SJCRH30 (cell line): ENCODE measurements at places on chromosomes 5 and 9. TPM values are rescaled to one million over a fixed set of nuclear protein-coding genes. Genes with fewer than 3 reads are reported as not detected.

- H3K4me3 ChIP-seq = no peak overlapping the region
- DNase-seq = peak; percentile 94
- peaks cover 18% of the 10 kb centered on the region for H3K4me1 ChIP-seq
- no peaks in the 10 kb centered on the region for H3K36me3 ChIP-seq
These were observed 415.4 kb upstream of the SEMA6A start for GRCh38 chr5:116989995-116990394.

GRCh38 chr5:167096816-167097215, 1194.6 kb upstream of the WWC1 start:
- no peak for DNase-seq
- H3K4me3 ChIP-seq = no peak overlapping the region
- no peak overlapping the region for H3K27ac ChIP-seq
- no peaks in the 10 kb centered on the region for H3K4me1 ChIP-seq
- no peaks in the 10 kb centered on the region for H3K27me3 ChIP-seq
- H3K36me3 ChIP-seq = no peaks in the 10 kb centered on the region

GRCh38 chr5:36705055-36705454, 98.6 kb downstream of the SLC1A3 start:
- H3K36me3 ChIP-seq = no peaks in the 10 kb centered on the region
- no peak overlapping the region for H3K27ac ChIP-seq
- H3K27me3 ChIP-seq = no peaks in the 10 kb centered on the region
- no peaks in the 10 kb centered on the region for H3K4me1 ChIP-seq
- no peak for DNase-seq
- H3K4me3 ChIP-seq = no peak overlapping the region

DNA sequence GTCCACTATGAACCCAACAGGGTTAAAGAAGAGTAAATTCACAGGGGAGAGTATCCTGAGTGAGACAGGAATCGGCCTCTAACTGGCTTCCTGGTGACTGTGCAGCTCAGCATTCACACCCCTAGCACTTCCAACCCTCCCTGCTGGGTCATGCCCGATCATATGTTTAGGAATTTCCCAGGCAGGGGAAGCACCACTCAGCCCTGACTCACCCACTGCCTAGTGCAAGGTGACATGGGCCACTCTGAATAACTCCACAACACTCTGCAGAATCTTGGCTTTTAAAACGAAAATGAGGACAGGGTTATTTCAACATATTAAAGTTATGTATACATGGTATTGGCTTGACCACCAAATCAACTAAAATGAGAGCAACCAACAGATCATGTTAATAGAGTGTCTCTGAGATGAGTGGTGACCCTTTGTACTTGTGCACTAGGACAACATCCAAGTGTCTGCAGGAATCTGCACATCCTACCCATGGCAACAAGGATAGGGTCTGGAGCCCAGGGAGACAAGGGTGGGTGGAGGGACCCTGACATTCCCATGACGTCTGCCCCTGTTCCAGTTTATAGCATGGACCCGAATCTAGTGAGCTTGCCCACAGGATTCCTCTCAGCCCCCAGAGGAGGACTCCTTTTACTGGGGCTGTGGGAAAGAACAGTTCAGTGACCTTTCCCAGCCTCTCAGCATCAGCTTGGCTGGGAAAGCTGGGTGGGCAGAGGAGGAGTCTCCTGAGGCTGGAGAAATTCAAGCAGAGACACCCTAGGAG, 485.8 kb downstream of the SEMA5A start:
- DNase-seq = no peak
- no peaks in the 10 kb centered on the region for H3K4me1 ChIP-seq
- no peak overlapping the region for H3K27ac ChIP-seq
- no peaks in the 10 kb centered on the region for H3K36me3 ChIP-seq
- H3K4me3 ChIP-seq = no peak overlapping the region
- no peaks in the 10 kb centered on the region for H3K27me3 ChIP-seq

- no peaks in the 10 kb centered on the region for H3K36me3 ChIP-seq
- H3K27me3 ChIP-seq = no peaks in the 10 kb centered on the region
- no peak overlapping the region for H3K4me3 ChIP-seq
- peak overlapping the region; percentile 85 for H3K27ac ChIP-seq
- peaks cover 71% of the 10 kb centered on the region for H3K4me1 ChIP-seq
These were observed 48.0 kb downstream of the LMX1B start for GRCh38 chr9:126661521-126662251.

DNA sequence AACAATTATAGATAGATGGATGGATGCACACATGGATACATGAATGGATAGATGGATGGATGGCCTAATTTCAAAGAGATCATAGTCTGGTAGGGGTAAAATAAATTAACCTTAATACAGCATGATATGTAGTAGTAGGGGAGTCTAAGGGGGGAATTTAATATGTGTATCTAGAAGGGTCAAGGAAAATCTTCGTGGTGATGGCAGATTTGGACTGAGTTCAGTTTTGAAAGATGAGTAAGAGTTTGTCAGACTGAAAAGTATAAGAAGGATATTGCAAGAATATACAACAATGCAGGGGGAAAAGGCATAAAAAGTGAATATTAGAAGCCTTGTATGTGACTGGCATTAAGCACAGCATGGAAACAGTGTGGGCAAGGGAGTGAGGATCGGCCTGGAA, 98.7 kb downstream of the ZNF462 start:
- H3K27me3 ChIP-seq = no peaks in the 10 kb centered on the region
- no peak for DNase-seq
- H3K4me3 ChIP-seq = no peak overlapping the region

DNA sequence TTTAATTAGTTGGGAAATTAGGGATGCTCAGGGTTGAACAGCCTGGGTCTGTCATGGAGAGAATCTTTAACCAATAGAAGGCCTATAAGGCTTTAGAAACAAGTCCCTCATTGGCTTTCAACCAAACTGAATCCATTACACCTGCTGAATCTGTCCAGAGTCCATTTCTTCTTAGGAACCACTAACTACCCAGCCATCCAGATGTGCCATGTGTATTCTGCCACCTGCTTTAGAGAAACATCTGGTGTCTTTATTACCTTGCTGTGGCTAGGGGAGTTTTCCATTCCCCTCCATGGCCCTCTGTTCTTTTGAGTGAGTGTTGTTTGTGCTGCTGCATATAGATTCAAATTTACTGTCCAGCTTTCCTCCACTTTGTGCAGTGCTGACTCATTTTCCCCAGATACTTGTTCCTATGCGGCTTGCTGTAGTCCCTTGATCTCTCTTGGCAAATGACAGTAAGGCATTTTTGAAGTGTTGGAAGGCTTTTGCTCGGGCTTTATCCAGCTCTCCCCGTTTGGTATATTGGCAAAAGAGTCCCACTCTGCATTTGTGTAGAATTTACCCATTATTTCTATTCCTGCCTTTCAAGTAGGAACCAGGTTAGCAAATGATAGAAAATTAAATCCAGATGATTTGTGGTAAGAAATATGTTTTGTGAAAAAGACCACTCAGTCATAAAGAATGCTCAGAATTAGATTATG, 54.6 kb downstream of the NLN start:
- no peak overlapping the region for H3K4me3 ChIP-seq
- H3K27ac ChIP-seq = no peak overlapping the region
- DNase-seq = no peak

GRCh38 chr9:650362-650761, 191.1 kb upstream of the DMRT1 start:
- no peaks in the 10 kb centered on the region for H3K27me3 ChIP-seq
- no peak for DNase-seq
- H3K4me1 ChIP-seq = no peaks in the 10 kb centered on the region
- H3K4me3 ChIP-seq = no peak overlapping the region

DNA sequence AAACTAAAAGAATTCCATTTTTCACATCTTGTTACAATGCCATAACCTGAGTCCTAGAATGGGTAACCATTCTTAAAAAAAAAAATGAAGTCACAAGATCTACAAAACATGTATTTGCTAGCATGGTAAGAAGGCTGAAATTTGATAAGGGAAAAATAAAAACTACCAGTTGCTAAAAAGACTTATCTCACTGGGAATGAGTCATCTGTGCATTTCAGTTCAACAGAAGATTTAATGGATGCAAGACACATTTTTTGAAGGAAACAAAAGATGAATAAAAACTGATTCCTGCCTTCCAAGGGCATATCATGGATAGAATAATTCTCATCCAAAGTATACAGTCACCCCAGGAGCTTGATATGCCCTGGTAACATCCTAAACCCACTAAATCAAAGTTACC, 47.2 kb downstream of the SGTB start:
- no peak overlapping the region for H3K27ac ChIP-seq
- no peak overlapping the region for H3K4me3 ChIP-seq
- no peaks in the 10 kb centered on the region for H3K4me1 ChIP-seq
- no peaks in the 10 kb centered on the region for H3K27me3 ChIP-seq
- peaks cover 21% of the 10 kb centered on the region for H3K36me3 ChIP-seq

DNA sequence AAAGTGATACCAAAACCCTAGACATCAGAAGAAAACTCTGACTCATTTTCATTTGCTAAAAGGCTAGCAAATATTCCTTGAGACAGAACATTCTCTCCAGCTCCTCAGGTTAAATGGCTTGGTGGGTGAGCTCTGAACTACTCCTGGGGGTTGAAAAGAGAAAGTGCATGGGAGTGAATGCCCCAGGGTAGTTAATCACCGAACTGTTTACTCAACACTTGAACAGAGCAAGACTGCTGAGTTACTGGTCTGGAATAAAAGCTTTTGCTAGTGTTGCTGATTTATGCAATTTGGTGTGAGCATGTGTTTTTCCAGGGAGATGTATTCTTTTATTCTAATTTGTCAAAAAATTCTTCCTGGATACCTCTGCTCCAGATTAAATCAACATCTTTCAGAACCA, 88.3 kb upstream of the PRDM9 start:
- no peak for DNase-seq
- H3K27me3 ChIP-seq = no peaks in the 10 kb centered on the region
- no peaks in the 10 kb centered on the region for H3K4me1 ChIP-seq

DNA sequence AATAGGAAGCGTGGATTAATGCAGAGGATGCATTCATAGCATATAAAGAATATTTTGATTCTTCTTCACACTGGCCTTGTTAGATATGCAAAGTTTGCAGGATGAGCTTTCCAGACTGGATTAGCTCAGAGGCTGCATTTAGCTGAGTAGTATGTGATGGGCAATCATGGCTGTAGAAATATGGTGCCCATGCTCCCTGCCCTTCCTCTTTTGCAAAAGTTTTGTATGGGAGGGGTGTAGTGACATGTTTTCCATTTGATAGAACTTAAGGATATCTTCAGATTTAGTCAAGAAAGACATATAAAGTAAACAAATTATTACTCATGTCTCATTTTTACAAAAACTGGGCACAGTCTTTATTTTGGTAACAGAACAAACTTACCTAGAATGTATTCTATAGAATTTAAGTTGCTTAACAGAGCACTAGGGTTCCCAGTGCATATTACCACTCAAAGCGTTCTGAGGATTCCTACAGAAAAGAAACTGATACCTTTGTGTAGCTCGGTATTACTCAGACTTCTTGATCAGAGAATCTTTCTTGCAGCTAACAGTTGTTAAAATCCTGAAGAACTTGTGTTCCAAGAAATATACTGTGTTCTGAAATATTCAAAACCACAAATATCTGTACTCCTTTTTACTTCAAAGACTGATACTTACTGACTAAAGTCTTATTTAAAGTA, 9.8 kb downstream of the GTF3C4 start:
- H3K36me3 ChIP-seq = peaks cover 67% of the 10 kb centered on the region
- no peak overlapping the region for H3K4me3 ChIP-seq
- DNase-seq = no peak
- no peaks in the 10 kb centered on the region for H3K4me1 ChIP-seq

GRCh38 chr5:88518131-88519016, 249.7 kb upstream of the TMEM161B start:
- H3K4me1 ChIP-seq = peaks cover 3% of the 10 kb centered on the region; the same call in 1 of the 2 replicates
- peak; percentile 37 for DNase-seq
- H3K27ac ChIP-seq = no peak overlapping the region
- H3K36me3 ChIP-seq = no peaks in the 10 kb centered on the region
- no peak overlapping the region for H3K4me3 ChIP-seq

DNA sequence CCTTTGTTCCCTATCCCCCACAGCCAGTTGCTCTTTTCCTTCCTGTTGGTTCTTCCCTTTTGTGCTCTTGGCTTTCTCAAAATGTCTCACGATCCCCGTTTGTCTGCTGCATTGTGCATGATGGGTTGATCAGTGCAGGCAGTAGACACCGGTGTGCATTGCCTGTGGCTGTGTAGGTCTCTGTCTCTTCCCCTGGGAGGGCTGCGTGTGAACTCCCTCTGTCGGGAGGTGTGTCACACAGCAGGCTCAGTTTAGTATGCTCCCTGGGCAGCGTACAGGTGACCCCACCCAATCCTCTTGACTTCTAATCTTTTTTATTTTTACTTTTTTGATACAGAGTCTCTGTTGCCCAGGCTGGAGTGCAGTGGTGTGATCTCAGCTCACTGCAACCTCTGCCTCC, 265.3 kb downstream of the FSTL4 start:
- H3K27ac ChIP-seq = no peak overlapping the region
- no peak overlapping the region for H3K4me3 ChIP-seq
- DNase-seq = no peak
- H3K27me3 ChIP-seq = no peaks in the 10 kb centered on the region
- no peaks in the 10 kb centered on the region for H3K36me3 ChIP-seq

GRCh38 chr9:91937056-91937455, 13.0 kb downstream of the ROR2 start:
- DNase-seq = no peak
- no peaks in the 10 kb centered on the region for H3K4me1 ChIP-seq
- H3K36me3 ChIP-seq = no peaks in the 10 kb centered on the region
- no peak overlapping the region for H3K27ac ChIP-seq

- no peaks in the 10 kb centered on the region for H3K27me3 ChIP-seq
- H3K27ac ChIP-seq = no peak overlapping the region
- H3K36me3 ChIP-seq = no peaks in the 10 kb centered on the region
- no peaks in the 10 kb centered on the region for H3K4me1 ChIP-seq
- H3K4me3 ChIP-seq = no peak overlapping the region
These were observed 81.8 kb downstream of the ANXA1 start for GRCh38 chr9:73233359-73234007.

The SPATA9 gene
- 1.7 and 1.8 TPM in 2 replicates for total RNA-seq

The MPDZ gene
- total RNA-seq = 34.4 and 39.6 TPM in 2 replicates

The PDE8B gene
- total RNA-seq = 0.10 and 0.22 TPM in 2 replicates

The RHOBTB3 gene
- 194 and 212 TPM in 2 replicates for total RNA-seq
